ENCODE measurements at places on chromosomes 7 and 10.

GRCh38 chr7:131605280-131605878, 49.0 kb upstream of the PODXL start:
- no peak for DNase-seq

DNA sequence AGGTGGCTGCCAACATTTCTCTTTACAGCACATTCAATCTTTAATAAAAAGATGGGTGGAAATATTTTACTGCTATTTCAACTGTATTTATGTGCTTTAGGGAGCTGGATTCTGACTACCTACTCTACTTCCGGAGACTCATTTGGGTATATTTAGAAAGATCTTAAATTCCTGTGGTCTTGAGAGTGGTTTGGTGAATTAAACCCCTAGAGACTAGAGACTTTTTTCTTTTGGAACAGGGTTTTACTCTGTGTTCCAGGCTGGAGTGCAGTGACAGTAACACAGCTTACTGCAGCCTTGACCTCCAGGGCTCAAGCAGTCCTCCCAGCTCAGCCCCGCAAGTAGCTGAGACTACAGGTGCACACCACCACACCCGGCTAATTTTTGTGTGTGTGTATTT, 79.0 kb upstream of the HABP2 start:
- DNase-seq: no peak

DNA sequence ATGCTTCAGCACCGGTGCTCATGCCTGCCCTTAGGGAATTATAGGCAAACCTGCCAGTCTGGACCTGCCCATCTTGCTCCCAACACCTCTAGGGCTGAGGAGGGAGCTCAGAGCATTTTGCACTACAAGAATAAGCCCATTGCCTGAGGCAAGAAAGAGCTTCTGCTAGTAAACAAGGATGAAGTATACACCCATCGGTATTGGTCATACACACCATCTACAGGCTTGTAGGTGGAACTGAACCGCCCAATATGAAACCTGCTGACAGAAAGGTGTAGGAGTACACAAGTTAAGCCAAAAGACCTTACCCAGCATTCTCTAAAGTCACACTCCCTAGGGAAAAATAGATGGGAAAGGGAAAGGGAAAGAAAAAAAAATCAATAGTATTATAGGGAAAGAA, 957.0 kb upstream of the LRRTM3 start:
- DNase-seq: no peak

GRCh38 chr7:37671876-37672275, 11.7 kb upstream of the GPR141 start:
- DNase-seq: no peak

- no peak for DNase-seq
Observed at GRCh38 chr7:4842319-4843064, 19.3 kb downstream of the PAPOLB start.

- DNase-seq: no peak
Observed at GRCh38 chr10:70785190-70785589, at the start of gene TBATA. TSS of gene TBATA (minus strand) at chr10:70785377. CDS start at chr10:70783379, 1,998 bp downstream.

GRCh38 chr10:101967713-101968112, 88.3 kb downstream of the ARMH3 start:
- DNase-seq: no peak

GRCh38 chr7:4042402-4043045, 639.6 kb upstream of the FOXK1 start:
- DNase-seq: no peak

- DNase-seq: no peak
Observed at GRCh38 chr7:117562759-117563158, 82.9 kb downstream of the CFTR start.

- no peak for DNase-seq
Observed at GRCh38 chr10:28331841-28332240, 29.0 kb upstream of the MPP7 start.

DNA sequence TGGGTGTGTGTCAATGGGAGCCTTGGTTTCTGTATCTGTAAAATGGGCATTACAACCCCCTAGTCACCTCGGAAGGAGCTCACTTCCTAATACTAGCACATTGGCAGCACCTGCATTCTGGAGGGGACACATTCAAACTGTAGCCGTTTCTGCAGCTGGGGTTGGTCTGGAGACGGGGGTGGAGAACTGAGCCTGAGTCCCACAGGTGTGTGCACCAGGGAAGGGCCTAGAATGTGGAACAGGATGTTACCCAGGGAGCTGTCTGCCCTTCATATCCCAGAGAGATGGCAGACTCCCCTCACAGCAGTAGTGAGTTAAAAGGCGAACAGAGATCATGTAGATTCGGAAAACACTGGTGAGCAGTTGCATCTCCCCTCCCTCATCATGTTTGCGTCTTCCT, 272.8 kb upstream of the ZNF32 start:
- DNase-seq: no peak

DNA sequence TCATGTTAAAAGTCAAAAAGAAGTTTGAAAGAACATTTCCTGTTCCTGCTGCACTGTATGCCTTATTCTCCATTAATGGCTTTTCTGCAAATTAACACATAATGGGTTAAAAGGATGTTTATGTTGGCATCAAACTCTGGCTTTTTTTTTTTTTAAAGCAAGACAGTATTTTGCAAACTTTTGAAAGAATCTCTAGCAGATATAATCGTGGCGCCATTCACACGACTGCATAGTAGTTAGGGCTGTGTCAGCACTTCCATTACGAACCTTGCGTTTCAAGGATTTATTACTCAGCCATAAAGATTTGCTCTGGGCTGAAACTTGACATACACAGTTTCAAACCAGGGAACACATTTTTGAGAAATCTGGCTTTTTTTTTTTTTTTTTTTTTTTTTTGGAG, 207.8 kb downstream of the DYNC1I1 start:
- DNase-seq: no peak

- no peak for DNase-seq
Observed at GRCh38 chr10:4834898-4835405, 8.9 kb downstream of the AKR1E2 start.

DNA sequence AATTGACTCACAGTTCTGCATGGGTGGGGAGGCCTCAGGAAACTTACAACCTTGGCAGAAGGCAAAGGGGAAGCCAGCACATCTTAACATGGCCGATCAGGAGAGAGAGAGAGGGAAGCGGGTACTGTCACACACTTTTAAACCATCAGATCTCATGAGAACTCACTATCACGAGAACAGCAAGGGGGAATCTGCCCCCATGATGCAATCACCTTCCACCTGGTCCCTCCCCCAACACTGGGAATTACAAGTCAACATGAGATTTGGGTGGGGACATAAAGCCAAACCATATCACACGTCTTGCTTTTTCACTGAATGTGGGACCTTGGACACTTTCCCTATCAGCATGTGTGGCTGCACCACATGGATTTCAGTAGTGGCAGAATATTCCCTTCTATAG, 9.0 kb upstream of the AKR1E2 start:
- DNase-seq: no peak

DNA sequence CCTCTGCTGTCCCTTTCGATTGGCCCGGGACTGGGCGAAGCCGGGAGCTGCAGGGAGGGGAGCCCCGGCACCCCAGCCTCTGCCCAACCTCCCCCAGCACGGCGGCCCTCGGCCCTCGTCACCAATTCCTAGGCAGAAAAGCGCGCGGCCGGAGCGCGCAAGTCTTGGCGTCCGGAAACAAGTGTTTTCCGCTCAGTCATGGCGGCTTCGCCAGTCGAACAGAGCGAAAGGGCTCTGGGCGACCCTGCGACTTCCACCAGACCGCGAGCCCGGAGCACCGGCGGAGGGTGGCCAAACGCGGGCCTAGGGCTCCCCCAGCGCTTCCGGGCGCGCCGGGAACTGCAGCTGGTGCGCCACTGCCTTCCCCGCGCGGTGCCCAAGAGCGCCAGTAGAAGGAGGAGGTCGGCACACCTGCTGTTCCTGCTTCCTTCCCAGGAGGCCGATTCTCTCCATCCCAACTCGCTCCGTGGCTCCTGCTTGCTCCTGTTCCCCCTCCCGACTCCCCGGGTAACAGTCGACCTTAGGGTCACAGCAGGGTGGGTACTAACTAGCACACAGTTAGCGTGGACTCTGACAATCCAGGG, 729.9 kb downstream of the ZWINT start:
- peak; percentile 22 for DNase-seq

DNA sequence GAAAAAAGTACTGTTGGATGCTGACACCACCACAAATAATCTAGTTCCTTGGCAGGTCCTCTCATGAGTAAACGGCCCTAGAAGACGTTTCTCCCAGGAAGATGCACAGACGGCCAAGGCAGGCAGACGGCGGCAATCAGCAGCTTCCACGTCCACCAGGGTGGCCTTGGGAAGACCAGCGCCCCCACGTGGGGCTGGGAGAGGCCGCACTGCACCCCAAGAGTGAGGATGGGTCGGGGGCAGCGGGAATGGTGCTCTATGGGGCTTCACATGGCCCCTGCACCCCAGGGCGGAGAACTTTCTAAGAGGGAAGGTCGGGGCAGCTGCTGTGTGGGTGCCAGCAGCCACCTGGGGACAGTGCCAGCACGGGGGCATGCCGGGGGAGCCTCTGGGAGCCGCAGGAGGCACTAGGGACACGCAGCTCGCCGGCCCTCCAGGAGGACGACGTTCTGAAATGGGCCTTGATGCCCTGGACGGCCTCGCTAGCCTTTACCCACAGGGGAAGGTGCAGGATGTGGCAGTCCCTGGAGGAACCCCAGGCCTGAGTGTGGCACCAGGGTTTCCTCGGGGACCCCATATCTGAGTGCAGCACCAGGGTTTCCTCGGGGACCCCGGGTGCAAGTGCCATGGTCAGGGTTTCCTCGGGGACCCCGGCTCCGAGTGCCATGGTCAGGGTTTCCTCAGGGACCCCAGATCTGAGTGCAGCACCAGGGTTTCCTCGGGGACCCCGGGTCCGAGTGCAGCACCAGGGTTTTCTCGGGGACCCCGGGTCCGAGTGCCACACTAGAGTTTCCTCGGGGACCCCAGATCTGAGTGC, 539.9 kb downstream of the DNAJB6 start:
- DNase-seq: no peak

DNA sequence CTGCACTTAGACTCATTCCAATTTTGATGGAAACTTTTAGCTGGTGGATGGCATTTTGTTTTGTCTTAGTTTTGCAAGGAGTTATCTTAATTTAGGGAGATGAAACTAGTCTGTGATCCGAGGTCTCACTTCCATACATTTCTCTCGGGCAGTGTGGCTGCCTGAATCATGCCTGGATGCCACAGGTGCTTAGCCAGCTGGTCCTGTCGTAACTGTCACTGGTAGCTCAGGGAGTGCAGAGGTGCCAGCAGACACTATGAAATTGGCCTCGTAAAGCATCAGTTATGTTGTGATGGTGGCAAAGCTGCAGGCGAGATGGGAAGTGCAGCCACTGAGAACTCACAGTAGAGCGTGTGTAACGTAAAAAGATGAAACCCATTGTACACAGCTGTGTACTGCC, 74.9 kb downstream of the EGFR start:
- no peak for DNase-seq

DNA sequence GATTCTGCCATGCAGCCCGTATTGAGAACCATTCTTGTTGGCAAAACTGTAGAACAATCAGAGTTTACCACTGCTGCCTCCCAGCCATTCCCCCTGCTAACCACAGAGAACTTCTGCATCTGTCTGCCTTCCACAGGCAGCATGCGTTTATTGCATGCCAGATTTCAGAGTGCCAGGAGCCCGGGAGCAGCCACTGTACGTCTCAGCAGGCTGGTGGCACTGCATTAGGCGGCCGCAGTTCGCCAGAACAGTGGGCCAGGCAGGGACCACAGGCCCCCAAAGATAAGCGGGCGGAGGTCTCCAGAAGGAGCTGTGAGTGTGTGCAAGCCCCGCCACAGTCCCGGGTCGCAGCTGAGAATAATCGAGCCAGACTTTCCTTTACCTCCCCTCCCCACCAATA, 31.8 kb downstream of the ZNF467 start:
- no peak for DNase-seq

DNA sequence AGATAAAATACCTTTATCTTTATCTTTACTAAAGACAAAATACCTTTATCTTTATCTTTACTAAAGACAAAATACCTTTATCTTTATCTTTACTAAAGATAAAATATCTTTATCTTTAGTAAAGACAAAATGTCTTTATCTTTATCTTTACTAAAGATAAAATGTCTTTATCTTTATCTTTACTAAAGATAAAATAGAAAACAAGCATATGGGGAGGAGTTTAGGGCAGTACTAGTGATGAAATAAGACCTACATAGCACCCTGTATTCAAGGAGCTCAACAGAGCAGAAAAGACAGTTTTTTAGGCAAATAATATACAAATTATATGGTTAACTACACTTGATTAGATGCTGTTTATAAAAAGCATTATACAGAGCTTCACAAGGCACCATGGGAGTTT, 19.3 kb downstream of the ANKRD22 start:
- DNase-seq: no peak

- no peak for DNase-seq
Observed at GRCh38 chr7:141875453-141875852, 34.2 kb upstream of the PRSS37 start.

DNA sequence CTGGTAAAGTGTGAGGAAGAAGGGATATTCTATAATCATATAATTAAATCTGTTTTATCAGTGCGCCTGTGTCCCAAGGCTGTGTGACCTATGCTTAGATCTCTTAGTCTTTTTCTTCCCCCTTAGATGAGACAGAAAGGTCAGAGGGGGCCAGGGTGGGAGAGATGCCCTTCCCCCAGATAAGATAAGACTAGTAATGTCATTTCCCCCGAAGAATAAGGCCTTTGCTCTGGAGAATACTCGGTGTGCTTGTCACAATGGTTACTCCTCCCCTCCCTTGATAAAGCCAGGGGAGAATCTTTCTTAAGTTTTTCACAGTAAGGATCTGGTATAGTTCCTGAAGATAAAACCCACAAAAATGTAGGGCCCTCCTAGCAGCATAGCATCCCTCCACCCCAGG, 1041.8 kb downstream of the SORCS3 start:
- no peak for DNase-seq

DNA sequence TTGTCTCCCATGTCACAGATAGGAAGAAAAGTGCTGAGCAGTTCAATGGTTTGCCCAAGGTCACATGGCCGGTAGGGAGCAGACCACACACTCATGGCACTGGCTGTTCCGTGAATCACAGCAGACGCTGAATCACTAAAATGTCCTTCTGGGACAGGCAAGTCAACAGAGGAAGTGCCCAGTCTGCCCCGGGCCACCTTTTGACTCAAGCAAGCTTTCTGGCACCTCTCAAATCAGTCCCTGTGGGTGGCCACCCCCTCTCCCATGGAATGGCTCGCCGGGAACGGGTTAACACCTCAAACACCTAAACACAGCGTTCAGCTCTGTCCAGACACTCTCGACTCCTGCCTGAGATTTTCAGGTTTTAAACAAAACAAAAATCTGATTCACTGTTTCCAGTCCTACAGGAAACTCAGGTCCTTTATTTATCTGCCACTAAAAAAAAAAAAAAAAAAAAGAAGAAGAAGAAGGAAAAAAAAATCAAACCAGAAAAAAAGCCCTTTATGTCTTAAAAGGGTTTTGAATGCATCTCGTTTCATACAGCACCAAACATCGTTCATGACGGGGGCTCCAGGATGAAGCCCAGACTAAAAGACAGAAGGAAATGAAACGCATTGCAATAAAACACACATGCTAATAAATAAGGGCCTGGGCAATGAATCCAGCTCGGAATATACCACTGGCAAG, 15.5 kb downstream of the CARD11 start:
- DNase-seq: peak; percentile 62
